ENCODE measurements at places on chromosomes 12 and 14.

DNA sequence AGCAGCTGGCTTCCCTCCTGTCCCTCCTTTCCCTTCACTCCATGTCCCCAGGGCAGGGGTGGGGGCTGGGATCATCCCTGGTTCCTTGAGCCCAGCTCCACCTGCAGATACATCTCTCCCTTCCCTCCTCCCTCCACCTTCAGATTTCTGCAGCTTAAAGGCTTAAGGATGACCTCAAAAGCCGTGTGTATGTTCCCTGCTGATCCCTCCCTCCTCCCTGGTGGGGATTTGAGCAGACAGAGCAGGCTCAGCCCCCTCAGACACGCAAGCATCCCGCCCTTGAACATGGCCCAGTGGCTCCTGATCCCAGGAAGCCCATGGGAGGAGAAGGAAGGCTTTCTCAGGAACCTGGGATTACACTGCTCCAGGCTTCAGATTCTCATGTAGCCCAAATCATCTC, 82.9 kb upstream of the RIN3 start:
- no peak for DNase-seq

DNA sequence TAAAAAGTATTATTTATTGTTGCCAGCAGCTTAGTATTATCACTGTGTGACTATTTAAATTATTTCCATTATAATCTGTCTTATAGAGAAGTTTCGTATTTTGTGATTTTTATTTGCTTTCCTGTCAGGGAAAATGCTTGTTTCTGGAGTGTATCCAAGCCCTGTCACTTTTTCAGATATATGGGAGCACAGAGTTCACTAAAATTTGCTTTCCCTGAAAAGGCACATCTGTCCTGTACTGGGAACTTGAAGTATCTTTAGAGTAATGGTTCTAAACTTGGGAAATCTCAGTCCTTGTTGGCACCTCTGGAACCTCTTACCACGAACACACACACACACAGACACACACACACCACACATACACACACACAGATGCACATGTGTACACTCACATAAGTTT, 39.3 kb upstream of the SSTR1 start:
- DNase-seq = no peak

- DNase-seq = no peak
Measured at GRCh38 chr12:118377884-118378470, 1.6 kb downstream of the SUDS3 start.

DNA sequence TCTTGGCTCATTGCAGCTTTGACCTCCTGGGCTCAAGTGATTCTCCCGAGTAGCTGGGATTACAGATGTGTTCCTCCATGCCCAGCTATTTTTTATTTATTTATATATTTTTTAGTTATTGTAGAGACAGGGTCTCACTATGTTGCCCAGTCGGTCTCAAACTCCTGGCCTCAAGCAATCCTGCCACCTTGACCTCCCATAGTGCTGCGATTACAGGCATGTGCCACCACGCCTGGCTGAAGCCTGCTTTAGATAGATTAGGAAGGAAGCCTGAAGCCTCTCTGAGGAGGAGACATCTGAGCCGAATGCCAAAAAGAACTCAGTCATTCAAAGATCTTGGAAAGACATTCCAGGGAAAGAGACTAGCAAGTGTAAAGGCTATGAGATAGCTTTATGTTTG, 10.2 kb downstream of the INHBC start:
- no peak for DNase-seq

DNA sequence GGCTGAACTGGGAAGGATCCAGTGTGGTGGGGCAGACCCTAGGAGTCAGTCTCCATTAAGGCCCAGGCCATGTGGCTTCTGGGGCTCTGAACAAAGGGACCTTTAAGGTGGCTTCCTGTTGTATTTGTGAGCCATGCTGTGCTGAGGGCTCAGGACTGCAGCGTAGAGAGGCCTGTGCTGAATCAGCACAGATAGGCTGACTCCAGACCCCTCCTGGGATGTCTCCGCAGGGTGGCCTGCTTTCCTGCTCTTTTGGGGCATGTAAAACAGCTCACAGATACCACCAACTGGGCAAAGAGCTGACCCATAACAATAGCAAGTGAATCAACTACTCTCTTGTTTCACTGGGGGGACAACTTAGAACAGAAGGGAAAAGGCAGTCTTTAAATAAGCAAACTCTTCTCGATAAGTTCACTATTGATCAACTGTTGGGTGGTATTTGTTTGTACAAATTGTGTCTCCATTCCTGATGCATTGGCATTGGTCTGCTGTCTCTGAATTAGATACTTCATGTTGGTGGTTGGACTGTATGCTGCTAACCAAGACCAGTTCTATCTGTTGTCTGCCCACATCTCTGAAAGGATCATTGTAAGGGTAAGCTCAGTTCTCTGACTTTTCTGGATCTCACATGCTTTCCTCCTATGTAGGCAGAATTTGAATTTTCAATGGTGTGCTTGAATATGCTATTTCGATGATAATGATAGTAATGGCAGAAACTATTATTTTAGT, 71.8 kb downstream of the MYRFL start:
- no peak for DNase-seq

GRCh38 chr14:75995372-75996041, 9.9 kb downstream of the IFT43 start:
- DNase-seq = no peak

GRCh38 chr14:88852632-88853031, 28.2 kb downstream of the TTC8 start:
- DNase-seq = no peak

DNA sequence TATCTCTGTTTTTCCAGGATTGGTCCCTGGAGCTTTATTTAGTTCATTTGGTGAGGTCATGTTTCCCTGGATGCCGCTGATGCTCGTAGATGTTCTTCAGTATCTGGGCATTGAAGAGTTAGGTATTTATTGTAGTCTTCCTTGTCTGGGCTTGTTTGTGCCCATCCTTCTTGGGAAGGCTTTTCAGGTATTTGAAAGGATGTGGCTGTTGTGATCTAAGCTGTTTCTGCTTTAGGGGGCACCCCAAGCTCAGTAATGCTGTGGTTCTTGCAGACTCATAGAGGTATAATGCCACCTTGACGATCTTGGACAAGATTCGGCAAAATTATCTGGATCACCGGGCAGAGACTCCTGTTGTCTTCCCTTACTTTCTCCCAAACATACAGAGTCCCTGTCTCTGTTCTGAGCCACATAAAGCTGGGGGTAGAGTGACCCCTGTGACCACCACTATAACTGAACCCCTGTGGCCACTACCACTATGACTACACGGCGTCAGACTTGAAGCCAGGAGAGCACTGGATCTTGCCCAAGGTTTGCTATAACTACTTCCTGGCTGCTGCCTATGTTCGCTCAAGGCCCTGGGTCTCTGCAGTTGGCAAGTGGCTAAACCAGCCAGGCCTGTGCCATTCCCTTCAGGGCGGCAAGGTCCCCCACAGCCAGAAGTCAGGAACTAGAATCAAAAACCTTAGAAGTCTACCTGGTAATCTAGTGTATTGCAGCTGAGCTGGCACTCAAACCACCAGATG, 40.9 kb downstream of the FGD4 start:
- DNase-seq = no peak

- DNase-seq = no peak
Measured at GRCh38 chr14:92577321-92577742, 63.8 kb downstream of the RIN3 start.

DNA sequence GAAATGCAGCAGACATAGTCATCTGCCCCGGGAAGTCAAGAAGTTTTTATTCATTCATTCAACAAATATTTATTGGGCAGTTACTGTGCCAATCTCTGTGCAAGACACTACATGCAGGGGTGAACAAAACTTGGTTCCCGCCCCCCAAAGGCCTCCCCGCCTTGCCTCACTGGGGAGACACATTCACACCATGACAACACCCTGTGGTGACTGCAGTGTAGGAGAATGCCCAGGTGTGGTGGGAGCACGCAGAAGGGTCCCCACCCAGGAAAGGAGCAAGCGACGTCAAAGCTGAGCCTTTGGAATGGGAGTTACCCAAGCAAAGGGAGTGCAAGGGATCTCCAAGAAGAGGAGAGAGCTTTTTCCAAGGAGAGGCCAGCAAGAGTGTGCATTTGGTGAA, 1.6 kb upstream of the AQP6 start:
- no peak for DNase-seq

DNA sequence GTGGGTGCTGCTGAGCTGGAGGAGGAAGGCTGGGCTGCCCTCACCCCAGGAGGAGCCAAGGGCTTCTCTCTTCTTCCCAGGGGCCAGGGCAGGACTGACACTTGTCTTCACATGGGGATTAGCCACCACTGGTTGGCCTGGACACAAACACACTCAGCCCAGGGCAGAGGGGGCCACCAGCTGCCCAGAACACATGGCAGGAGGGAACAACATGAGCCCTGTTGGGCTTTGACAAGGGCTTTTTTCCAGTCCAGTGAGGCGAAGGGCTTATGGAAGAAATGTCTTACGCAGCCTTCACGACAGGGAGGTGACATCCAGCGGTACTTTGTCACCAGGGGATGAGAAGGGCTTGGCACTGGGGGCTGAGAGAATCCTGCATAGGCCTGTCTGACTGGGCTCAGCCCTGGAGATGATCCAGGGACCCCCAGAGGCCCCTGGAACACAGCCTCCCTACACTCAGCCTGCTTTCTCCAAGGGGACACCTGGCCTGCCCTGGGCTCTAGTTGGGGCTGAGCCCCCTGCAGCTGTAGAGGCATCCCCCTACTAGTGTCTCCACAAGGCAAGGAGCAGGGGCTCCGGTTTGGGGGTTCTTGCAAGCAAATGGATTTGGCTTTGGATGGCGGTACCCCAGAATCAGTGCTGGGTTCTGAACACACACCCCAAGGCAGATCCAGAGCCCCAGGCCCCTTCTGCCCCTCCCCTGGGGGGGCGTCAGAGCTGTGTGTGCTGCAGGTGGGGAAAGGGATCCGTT, 18.9 kb downstream of the ARL6IP4 start:
- DNase-seq = no peak

GRCh38 chr12:232731-233614, 19.0 kb upstream of the SLC6A12 start:
- no peak for DNase-seq

- no peak for DNase-seq
Measured at GRCh38 chr14:41925409-41925808, 318.7 kb downstream of the LRFN5 start.

DNA sequence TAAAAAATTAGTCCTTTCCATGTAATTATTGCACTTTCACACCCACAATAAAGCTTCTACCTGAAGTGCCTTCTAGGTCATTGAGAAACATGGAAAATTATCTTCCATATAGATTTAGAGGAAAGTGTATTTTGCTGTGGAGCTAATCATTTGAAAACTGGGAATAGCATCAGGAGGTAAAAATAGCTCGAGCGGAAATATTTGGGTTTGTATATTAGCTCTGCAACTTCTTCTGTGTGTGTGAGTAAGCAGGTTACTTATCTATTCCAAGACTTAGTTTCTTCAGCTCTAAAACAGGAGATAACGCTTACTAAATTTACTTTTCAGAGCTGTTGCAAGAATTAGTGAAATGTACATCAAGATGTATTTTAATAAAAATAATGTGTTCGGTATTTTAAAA, 95.0 kb upstream of the MON2 start:
- DNase-seq = no peak

GRCh38 chr12:6667559-6668210, 4.8 kb upstream of the ING4 start:
- DNase-seq = no peak

DNA sequence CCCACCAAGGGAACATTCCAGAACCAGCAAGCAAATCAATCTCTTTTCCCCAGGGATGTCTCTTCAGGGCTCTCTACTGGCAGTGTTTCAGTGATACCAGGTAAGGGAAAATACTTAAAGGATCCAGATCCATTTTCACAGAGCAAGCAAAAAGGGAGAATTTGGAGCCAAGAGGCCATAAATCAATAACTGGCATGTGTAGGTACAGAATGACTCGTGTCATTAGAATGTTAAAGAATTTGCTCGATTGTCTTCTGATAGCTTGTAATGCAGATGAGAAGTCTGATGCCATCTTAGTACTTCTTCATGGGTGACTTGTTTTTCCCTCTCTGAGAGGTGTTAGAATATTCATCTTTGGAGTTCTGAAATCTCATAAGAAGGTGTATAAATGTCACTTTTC, 242.9 kb downstream of the KTN1 start:
- DNase-seq = no peak

DNA sequence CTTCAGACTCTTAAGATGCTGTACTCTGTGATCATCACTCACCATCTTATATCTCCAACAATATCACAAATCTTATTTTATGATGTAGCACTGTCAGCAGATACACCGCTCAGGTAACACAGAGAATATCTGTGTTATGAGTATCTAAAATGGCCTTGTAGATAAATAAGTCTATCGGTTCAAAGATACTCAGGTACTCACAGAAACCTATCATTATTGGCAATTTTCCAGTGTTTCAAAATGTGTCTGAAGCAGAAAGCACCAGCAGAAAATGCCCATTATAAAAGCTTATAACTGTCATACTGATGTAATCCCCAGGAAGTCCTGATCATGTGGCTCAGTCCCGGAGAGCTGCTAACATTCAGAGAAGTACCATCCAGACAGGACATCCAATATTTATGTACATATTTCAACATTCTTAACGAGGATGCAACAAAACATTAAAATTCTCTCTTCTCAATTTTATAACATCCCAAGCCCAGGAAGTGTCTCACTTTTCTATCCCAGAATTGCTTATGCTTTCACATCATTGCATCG, 190.7 kb upstream of the LMNTD1 start:
- no peak for DNase-seq

GRCh38 chr12:13146336-13146938, 43.0 kb upstream of the GSG1 start:
- DNase-seq = no peak

GRCh38 chr14:54206516-54206915, 190.3 kb upstream of the CDKN3 start:
- DNase-seq = no peak

- no peak for DNase-seq
Measured at GRCh38 chr12:54935235-54935951, 49.2 kb downstream of the TESPA1 start.

GRCh38 chr12:95215949-95216348, 1.3 kb downstream of the FGD6 start:
- DNase-seq = no peak

GRCh38 chr12:105453316-105453715, 122.8 kb downstream of the C12orf75 start:
- DNase-seq = no peak

DNA sequence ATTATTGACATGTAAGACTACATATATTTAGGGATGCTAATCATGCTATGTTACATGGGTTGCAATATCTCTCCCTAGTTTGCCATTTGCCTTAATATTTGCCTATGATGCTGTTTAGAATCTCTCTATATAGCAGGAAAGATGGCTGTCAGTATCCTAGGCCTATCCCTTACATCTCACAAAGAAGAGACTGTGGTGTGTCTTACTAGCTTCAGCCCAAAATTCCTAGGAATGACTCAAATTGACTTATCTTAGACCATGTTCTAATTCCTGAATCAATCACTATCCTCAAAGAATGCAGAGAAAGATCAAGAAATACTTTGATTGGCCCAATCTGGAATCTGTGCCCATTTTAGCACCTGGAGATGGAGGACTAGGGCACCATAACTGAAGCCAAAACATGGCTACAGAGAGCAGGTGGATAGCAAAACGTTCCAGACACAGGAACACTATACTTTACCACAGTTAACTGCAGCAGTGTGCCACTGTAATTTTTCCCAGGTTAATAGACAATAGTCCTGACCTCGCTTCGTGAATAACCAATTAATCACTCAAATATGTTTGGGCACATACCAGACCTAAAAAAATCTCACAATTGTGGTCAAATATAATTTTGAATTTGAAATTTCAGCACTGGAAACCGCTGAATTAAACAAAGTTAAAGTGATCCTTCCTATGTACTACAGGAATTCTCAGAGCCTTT, 32.7 kb upstream of the GLIPR1 start:
- DNase-seq = no peak

GRCh38 chr12:23350808-23351207, 598.7 kb downstream of the SOX5 start:
- no peak for DNase-seq

All from activated CD8-positive, alpha-beta memory T cell treated with anti-CD3 and anti-CD28 coated beads for 1 hour (primary cell).